EH (cell line): ENCODE measurements at places on chromosomes 7 and 10.
A peak's percentile ranks its signal among the peaks of the same experiment; 100 is the strongest.

DNA sequence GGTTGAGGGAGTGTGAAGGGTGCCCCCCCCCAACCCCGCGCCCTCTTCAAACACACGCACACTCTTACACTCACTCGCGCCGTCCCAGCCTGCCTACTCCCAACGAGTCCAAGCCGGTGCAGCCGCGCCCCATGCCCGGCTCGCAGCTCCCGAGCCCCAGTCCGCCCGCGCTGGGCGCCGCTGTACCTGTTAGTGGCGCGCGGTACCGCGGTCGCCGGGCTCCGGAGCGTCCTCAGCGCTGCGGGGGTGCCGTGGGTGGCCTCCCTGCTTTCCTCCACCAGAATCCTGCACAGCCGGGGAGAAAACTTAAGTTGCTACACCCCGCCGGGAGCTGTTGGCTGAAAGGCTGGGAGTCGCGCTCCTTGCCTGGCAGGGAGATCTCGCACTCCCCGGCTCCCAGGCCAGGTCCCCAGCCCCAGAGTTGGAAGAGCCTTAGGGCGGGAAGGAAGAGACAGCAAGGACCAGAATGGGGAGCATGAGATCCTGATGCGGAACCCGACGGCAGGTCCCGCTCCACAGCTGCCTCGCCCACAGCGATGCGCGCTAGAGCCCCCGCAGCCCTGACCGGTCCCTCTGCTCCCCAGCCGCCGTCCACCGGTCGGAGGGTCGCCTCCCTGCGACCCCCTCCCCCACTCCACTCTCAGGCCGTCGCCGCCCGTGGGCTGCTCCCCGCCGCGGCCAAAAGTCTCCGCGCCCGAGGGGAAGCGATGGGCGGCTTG, 863 bp downstream of the ST8SIA6 start:
- DNase-seq: peak; percentile 31

DNA sequence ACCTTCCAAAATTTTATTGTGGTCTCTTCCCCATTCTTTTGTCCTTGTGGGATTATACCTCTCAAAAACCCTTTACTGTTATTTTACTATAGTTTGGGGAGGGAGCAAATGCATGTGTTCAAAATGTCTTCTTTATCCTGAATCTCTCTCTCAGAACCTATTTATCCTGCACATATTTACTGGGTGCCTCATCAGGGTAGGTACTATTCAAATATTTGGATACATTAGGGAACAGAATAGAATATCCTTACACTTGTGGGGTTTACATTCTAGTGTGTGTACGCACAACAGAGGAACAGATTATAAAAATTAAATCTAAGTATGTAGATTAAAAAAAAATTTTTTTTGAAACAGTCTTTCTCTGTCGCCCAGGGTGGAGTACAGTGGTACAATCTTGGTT, 48.6 kb downstream of the SCD start:
- no peak for DNase-seq

- DNase-seq: no peak
Measured at GRCh38 chr7:64509583-64509982, 53.3 kb downstream of the ZNF680 start.

- DNase-seq: no peak
Measured at GRCh38 chr7:150790416-150791075, 9.6 kb downstream of the TMEM176B start.

GRCh38 chr10:75050149-75050919, 61.1 kb upstream of the SAMD8 start:
- no peak for DNase-seq

- DNase-seq: no peak
Measured at GRCh38 chr7:21430575-21430954, 2.7 kb downstream of the SP4 start.

DNA sequence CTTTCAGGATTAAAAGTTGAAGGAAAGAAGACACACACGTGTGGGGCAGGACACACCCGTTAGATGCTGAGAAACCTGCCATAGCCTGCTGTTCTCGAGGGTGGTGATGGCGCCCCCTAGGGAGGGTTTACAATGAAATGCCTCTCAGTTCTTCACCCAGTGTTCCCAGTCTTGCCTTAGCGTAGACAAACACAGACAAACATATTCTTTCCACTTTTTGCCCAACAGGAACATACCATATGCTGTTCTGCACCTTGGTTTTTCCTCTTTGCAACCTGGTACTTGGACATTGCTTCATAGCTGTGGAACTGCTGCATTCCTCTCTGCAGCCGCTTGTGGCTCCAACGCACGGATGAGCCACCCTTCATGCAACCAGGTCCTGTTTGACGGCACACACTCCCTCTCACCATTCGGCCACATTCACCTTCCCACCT, 23.3 kb upstream of the HSPA12A start:
- peak; percentile 17 for DNase-seq

DNA sequence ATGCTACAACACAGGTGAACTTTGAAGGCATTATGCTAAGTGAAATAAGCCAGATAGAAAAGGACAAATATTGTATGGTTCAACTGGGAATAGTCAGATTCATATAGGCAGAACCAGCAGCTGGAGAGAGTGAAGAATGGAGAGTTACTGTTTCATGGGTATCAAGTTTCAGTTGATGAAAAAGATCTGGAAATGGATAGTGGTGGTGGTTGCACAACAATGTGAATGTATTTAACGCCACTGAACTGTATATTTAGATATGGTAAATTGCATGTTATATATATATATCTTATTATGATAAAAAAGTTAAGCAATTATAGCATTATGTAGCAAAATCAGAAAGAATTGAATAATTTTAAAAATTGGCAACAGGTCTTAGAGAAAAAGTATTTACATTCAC, 3.9 kb downstream of the LMBR1 start:
- peak; percentile 8 for DNase-seq
